ENCODE measurements at places on chromosomes 12 and 14. TPM values are rescaled to one million over a fixed set of nuclear protein-coding genes. Genes with fewer than 3 reads are reported as not detected.

The PARP11 gene
- total RNA-seq = 17.5 TPM

The SIX4 gene
- 0.78 TPM for total RNA-seq

The TMCC3 gene
- 8.7 TPM for total RNA-seq

The GLS2 gene
- 5.9 TPM for total RNA-seq

The ITGA7 gene
- total RNA-seq = 6.2 TPM

The TAS2R9 gene
- 1.2 TPM for total RNA-seq

The IGFBP6 gene
- total RNA-seq = 6.2 TPM

The OVCH1 gene
- 1.2 TPM for total RNA-seq

The DIO2 gene
- total RNA-seq = 31.0 TPM

- DNase-seq = no peak
Observed at GRCh38 chr14:82403987-82404386, 870.3 kb upstream of the SEL1L start.

DNA sequence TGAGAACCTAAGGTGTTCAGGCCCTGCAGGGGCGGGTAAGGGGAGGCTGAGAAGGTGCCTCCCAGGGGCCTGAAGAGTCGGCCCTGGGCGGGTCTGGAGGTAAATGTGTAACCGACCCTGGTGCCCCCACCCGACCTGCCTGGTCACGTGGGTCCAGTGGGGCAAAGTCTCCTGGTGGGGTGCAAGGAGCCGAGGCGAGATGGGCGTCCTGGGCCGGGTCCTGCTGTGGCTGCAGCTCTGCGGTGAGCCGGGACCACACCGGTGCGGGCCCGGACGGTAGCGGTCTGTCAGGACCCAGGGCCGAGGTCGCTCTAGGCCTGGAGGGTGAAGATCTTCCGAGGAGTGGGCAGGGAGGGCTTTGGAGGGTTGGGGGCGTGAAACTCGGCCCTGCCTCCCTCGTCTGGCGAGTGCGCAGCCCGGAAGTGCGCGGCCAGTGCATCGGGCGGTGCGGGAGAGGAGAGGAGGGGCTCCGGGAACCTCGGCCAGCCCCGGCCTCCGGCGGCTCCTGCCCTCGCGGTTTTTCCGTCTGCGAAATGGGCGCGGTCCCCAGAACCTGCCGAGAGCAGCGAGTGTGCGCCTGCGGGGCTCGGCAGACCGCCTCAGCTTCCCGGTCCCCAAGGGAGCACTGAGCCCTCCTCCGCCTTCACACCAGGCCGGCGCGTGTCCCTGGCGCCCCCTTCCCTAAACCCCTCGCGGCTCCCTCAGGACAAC lies at the start of gene AMN:
TSS of gene AMN (plus strand) at position 174 of the 711 bp plus-strand sequence. CDS start at position 200, 26 bp downstream.
- DNase-seq = no peak

GRCh38 chr14:22671622-22672021 lies 27.5 kb upstream of the OR6J1 start:
- DNase-seq = no peak

GRCh38 chr12:101743242-101743641 lies 4.0 kb upstream of the SYCP3 start:
- no peak for DNase-seq

DNA sequence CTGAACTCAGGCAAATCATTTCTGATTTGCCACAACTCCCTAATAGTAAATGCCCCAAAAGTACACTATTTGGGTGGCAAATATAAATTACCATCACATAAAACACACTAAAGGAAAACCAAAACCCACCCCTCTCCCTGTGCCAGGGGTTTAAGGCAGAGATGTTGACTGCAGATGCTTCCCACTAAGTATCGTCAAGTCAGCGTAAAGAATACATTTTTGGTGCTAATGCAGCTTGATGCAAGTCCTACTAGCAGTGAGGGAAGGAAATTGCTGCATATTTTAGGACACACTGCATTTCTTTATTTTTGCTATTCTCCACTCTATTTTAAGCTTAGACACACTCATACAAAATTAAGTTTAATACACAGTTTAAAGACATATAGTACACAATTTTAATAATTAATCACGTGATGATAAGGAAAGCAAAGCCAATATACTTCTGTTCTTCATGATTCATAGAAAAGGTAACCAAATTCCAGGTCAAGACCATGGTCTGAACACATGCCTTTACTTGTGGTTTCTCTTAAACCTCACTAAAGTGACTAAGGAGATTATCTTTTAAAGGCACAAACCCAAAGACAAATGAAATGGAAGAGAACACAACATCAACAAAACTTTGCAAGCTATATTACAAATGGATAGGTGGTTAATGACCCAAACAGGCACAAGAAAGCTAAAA lies 162.2 kb downstream of the STXBP6 start:
- no peak for DNase-seq

GRCh38 chr12:26631846-26632245 lies 201.1 kb downstream of the ITPR2 start:
- no peak for DNase-seq

- DNase-seq = no peak
Observed at GRCh38 chr14:90603336-90603735, 206.5 kb downstream of the CALM1 start.

DNA sequence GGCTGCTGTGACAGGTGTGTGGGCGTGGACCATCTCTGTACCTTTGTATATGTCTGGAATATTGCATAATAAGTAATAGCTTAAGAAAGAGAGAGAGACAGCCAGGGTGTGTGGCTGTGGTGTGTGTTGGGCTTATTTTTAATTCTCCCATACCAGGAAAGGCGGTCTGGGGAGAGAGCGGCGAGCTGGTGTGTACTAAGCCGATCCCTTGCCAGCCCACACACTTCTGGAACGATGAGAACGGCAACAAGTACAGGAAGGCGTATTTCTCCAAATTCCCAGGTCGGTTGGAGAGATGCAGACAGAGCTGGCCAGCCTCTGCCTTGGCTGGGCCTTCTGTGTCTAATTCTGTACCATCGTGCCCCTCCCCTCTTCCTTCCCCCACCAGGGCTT lies 63.9 kb downstream of the AACS start:
- DNase-seq = peak; percentile 71

DNA sequence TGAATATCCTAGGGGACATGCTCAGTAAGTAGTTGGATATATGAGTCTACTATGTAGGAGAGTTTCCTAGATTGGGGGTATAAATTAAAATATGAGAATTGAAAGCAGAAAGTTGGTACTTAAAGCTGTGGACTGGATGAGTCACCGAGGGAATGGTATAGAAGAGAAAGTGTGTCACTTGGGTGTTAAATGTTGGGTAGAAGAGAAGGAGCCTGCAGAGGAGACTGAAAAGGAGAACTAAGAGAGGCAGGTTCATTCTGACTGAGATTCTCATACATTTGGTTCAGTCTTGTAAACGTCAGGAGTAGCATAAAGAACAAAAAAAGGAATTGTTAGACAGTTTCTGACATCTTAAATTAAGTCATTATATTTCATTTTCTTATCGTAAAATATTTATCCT lies 19.9 kb downstream of the LRRC9 start:
- no peak for DNase-seq

DNA sequence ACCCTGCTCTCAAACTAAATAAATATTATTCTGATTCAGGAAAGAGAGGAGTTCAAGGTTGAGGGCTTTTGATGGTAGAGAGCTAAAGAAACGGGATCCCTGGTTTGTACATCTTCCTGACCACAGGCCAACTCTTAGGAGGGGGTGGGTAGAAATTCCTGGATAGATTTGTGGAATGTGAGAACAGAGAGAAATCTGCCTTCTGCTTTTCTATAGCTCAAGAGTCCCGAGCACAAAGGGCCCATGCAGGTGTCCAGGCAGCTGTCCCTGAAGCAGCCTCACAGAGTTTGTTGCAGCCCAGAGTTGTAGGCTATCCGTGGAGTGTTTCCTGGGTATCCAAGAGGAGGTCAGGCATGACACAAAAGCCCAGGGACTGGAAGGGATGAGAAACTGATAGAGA lies 198.6 kb downstream of the BCAT1 start:
- no peak for DNase-seq

- no peak for DNase-seq
Observed at GRCh38 chr14:104011824-104012517, 69.6 kb upstream of the RD3L start.

DNA sequence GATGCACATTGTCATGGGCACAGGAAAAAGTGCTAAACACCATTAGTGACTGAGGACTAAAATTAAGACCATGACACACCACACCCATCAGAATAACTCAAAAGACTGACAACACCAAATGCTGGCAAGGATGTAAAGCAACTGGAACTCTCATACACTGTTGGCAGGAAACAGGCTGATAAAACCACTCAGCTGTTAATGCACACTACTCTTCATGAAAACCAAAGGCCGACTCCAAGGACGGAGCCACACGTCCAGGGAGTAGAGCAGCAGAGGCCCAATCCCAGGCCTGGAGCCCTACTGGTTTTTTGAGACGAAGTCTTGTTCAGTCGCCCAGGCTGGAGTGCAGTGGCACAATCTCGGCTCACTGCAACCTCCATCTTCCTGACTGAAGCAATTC lies 6.4 kb downstream of the RAD52 start:
- DNase-seq = no peak

DNA sequence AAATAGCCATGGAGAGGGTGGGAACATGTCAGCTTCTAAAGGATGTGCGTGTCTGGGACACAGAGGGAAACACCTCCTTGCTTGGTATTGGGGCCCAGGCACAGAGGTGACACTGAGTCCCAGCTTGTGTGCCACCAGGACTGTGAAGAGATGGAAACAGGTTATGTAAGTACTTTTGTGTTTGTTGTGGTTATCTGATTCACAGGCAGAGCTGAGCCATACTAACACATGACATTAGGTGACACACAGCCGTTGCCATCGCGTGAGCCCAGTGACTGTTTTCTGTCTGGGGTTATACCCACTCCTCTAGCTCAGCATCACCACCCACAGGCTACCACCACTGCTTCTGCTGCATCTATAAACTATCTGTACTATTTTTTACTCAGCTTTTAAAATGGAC lies 12.1 kb upstream of the FLVCR2 start:
- DNase-seq = no peak

- no peak for DNase-seq
Observed at GRCh38 chr14:33972583-33973081, 21.8 kb upstream of the EGLN3 start.

GRCh38 chr14:105884808-105885281 lies 358.5 kb downstream of the TMEM121 start:
- no peak for DNase-seq

DNA sequence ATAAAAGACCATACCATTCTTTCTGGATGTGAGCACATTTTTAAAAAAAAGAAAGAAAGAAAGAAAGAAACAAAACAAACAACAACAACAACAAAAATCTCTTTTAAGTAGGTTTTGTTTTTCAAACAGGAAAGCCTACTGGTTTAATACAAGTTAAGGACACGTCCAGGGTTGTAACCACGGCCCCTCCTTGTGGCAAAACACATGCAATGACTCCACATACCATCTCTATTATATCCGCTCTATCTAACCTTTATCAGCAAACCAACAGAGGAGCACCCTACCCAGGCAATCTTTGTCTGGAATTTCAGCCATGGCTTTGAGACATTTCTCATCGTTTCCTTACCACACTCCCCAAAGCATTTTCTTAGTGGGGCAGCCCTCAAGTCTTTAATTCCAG lies 360.5 kb upstream of the TMPO start:
- DNase-seq = no peak

DNA sequence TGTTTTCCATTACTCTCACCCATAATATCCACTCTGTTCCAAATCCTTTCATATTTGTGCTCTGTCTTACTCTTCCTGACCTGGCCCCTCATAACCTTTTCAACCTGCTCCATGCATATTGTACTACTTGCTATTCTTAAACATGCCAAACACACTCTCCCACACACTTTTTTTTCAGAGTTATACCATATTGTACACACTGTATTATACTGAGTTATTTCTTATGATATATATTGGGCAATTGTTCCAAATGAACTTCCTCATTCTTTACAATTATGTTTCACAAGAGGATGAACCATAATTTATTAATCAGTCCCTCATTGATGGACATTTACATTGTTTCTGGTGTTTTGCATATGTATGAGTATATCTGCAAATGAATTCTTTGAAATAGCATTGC lies 18.5 kb downstream of the ATL1 start:
- DNase-seq = no peak

DNA sequence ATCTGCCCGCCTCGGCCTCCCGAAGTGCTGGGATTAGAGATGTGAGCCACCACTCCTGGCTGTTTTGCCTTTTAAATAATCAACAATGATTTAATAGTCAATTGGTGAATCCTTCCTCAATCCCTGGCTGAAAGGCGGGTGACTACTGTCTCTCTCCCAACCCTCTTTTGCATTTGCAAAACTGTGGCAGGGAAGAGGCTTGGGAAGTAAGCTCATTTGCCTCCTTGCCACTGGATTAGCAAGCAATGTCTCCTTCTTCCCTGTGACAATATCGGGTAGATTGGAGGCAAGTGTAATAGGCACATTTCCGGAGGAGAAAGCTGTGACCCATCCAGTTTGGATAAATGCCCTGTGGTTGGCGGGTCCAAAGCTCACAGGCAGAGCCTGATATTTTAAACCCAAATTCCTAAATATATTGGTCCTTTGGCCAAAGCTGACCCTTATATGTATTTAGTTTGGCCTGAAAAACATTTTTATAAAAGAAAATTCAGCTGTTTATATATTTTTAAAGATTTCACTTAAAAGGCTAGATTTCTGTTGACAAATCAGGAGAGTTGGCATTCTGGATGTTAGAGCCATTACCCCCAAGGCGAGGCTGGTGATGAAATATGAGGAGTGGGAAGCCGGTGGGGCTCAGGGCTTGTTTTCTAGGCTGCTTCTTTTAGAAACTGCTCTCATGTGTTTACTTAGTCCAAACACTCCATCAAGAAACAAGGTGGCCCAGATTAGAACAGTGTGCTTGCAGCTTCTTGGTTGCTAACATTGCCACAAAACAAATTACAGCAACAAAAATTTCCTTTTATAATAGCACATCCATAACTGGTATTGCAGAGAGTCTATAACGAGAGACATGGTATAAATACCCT lies 646.9 kb upstream of the TMEM132C start:
- DNase-seq = no peak

GRCh38 chr12:50242751-50243191 lies 40.5 kb downstream of the LIMA1 start:
- DNase-seq = no peak

DNA sequence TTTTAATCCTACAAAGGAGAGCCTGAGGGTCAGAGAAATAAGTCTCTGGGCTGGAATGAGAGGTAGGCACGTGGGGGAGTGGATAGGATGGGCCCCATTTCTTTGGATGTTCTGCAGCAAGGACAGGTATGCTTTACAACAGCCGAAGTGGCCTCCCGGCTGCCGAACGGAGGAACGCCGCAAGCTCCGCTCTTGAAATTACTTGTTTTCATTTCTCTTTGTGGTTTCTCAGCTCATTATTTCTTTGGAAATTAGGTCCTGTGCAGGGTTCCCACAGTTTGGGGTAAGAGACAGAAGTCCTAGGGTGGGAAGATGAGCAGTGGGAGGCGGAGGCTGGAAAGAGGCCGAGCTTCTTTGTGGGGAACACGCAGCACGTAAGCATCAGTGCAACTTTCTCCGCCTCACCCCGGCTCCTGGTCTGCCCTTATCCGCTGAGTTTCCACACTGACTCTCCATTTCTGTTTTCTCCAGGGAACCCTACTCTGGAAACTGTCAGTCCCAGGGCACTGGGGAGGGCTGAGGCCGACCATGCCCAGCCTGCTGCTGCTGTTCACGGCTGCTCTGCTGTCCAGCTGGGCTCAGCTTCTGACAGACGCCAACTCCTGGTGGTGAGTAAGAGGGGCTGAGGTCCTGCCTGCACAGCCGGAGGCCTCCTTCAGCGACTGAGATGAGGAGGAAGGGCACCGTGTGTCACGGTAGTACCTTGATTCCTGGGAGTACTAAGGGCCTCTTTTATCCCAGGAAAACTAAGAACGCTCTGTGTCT lies 2.0 kb downstream of the WNT5B start:
- DNase-seq = no peak

- no peak for DNase-seq
Observed at GRCh38 chr12:117161460-117162166, 28.7 kb downstream of the FBXO21 start.
